ENCODE measurements at places on chromosomes 1 and 21. TPM values are rescaled to one million over a fixed set of nuclear protein-coding genes. Genes with fewer than 3 reads are reported as not detected.

DNA sequence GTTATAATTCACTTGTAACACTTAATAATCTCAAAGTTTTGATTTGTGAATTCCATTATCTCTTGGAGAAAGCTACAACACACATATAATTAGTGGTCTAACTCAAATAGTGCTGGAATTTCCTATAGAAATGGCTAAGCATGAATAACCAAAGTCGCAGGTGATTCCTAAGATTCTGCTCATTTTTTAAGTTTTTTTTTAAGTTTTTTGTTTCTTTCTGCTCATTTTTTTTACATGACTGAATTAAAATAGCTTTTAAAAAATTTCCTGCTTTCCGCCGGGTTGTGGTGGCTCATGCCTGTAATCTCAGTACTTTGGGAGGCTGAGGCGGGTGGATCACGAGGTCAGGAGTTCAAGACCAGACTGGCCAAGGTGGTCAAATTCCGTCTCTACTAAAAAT lies 90.4 kb downstream of the APP start:
- DNase-seq, result no peak
- no peaks in the 10 kb centered on the region for H3K36me3 ChIP-seq
- no peak overlapping the region for H3K27ac ChIP-seq
- no peaks in the 10 kb centered on the region for H3K4me1 ChIP-seq
- no peak overlapping the region for H3K4me3 ChIP-seq

DNA sequence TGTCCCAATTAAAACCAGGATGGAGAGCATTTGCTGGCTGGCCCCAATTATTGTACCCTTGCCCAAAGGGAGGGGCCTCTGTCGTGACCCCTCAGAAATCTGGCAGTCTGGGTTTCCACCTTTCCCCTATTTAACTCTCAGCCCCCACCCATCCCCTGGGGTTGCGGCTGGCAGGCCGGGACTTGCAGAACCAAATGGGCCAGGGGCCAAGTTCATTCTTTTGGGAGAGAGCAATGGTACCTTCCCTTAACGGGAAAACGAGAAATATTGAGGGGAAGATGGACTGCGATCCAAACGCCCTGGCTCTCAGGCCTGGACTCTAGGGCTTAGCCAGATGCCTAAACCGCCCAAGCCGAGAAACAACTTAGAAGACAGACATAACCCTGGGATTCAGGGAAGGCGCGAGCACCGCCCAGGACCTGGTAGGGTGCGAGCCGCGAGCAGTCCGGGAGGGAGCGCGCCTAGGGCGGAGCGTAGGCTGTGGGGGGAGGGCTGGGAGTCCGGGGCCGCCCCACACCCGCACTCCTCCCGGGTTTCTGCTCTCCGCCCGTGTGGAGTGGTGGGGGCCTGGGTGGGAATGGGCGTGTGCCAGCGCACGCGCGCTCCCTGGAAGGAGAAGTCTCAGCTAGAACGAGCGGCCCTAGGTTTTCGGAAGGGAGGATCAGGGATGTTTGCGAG lies at the start of gene SLC27A3:
Gene SLC27A3 (plus strand): TSS at position 628 of the 678 bp plus-strand sequence. CDS start 91 bp downstream, outside the sequence.
- H3K27me3 ChIP-seq, result no peaks in the 10 kb centered on the region
- H3K36me3 ChIP-seq, result peaks cover 43% of the 10 kb centered on the region
- no peak for DNase-seq
- peak within 1 kb of the TSS; percentile 57 for H3K4me3 ChIP-seq
- peaks cover 60% of the 10 kb centered on the region for H3K4me1 ChIP-seq

GRCh38 chr1:113872219-113872935 lies 865 bp upstream of the PTPN22 start:
- peak; percentile 84 for DNase-seq
- no peaks in the 10 kb centered on the region for H3K27me3 ChIP-seq

ST3GAL3 gene
- polyA plus RNA-seq, result 4.5 TPM

- DNase-seq, result no peak
- H3K4me1 ChIP-seq, result peaks cover 44% of the 10 kb centered on the region
- no peaks in the 10 kb centered on the region for H3K27me3 ChIP-seq
- H3K4me3 ChIP-seq, result no peak overlapping the region
- H3K36me3 ChIP-seq, result peaks cover 6% of the 10 kb centered on the region
These were observed 6.9 kb downstream of the MAPKAPK2 start for GRCh38 chr1:206691604-206692003.

DSCAM gene
- not detected for polyA plus RNA-seq

KRTAP13-2 gene
- polyA plus RNA-seq, result not detected

DNA sequence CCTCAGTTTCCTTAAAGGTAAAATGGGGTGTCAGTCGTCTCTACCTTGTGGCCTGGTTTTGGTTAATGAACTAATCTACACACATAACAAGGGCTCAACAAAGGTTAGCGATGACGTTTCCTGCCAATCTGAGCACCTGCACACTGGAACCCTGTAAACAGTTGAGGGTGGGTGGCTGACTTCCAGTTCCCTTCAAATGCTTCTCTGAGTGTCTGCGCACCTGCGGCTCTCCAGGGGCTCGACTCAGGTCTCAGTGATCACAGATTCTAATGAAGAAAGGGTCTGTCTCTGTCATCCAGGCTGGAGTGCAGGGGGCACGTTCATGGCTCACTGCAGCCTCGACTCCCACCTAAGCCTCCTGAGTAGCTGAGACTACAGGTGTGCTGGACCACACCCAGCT lies 3.3 kb upstream of the AGPAT3 start:
- no peaks in the 10 kb centered on the region for H3K27me3 ChIP-seq
- H3K27ac ChIP-seq, result no peak overlapping the region
- no peak overlapping the region for H3K4me3 ChIP-seq

DNA sequence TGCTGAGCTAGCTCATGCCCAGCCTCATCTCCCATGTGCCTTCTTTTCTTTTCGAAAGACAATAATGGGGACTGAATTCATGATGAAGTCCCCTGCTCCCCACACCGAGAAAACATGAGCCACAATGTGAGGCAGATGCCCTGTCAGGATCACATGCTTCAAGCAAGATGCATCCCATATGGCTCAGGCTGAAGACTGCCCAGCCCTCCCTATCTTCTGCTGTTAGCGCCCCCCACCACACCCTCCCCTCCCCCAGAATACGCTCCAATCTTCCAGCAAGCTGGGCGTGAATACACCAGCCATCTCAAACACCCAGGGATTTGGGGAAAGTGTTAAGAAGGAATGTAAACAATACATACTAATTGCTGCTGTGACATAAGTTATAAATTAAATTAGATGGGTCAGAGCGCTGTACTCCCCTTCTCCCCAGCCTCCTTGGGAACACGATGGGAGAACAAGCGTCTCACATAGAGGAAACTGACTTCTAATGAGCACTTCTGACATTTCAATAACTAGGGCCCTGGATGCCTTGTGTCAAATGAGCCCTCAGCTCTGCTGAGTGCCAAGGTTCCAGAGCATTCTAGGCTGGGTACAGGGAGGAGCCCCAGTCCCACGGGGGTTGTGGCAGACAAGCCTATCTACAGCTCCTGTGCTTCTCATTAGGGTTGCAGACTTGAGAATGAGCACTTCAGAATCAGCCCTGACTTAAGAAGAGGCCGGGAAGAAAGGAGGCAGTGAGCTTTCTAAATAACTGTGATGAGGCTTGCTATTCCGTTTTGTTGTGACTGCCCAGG lies 55.6 kb downstream of the TNR start:
- H3K27me3 ChIP-seq, result no peaks in the 10 kb centered on the region
- H3K36me3 ChIP-seq, result no peaks in the 10 kb centered on the region
- H3K4me1 ChIP-seq, result no peaks in the 10 kb centered on the region
- H3K4me3 ChIP-seq, result no peak overlapping the region

GRCh38 chr1:170301596-170301995 lies 155.8 kb downstream of the NTMT2 start:
- H3K4me1 ChIP-seq, result no peaks in the 10 kb centered on the region
- no peak overlapping the region for H3K27ac ChIP-seq
- H3K27me3 ChIP-seq, result no peaks in the 10 kb centered on the region

GRCh38 chr1:64569411-64569810 lies 99.5 kb downstream of the CACHD1 start:
- H3K36me3 ChIP-seq, result no peaks in the 10 kb centered on the region
- no peak overlapping the region for H3K27ac ChIP-seq
- H3K4me3 ChIP-seq, result no peak overlapping the region
- DNase-seq, result no peak

C1orf56 gene
- polyA plus RNA-seq, result 0.62 TPM

SYT2 gene
- polyA plus RNA-seq, result not detected

- no peak for DNase-seq
- H3K36me3 ChIP-seq, result no peaks in the 10 kb centered on the region
- H3K4me3 ChIP-seq, result no peak overlapping the region
- no peak overlapping the region for H3K27ac ChIP-seq
These were observed 148.3 kb downstream of the KCNJ6 start for GRCh38 chr21:37767984-37768383.

DNA sequence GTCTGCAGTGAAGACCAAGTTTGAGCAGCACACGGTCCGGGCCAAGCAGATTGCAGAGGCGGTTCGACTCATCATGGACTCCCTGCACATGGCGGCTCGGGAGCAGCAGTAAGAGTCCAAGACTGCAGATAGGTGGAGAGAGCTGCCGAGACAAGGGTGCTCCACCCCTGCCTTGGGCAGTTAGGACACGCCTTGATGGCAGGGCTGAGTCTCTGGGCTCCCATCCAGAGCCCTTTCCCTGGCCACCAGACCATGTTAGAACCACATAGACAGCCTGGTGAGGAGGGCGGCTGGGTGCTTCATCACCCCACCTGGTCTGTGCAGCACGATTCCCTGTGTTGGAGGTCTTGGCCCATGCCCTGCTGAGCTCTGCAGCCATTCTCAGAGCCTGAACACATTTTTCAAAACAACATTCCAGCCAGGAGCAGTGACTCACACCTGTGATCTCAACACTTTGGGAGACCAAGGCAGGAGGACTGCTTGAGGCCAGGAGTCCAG lies 17.3 kb upstream of the MIIP start:
- H3K4me3 ChIP-seq, result no peak overlapping the region
- H3K27me3 ChIP-seq, result no peaks in the 10 kb centered on the region

TAF12 gene
- 53.7 TPM for polyA plus RNA-seq

DNA sequence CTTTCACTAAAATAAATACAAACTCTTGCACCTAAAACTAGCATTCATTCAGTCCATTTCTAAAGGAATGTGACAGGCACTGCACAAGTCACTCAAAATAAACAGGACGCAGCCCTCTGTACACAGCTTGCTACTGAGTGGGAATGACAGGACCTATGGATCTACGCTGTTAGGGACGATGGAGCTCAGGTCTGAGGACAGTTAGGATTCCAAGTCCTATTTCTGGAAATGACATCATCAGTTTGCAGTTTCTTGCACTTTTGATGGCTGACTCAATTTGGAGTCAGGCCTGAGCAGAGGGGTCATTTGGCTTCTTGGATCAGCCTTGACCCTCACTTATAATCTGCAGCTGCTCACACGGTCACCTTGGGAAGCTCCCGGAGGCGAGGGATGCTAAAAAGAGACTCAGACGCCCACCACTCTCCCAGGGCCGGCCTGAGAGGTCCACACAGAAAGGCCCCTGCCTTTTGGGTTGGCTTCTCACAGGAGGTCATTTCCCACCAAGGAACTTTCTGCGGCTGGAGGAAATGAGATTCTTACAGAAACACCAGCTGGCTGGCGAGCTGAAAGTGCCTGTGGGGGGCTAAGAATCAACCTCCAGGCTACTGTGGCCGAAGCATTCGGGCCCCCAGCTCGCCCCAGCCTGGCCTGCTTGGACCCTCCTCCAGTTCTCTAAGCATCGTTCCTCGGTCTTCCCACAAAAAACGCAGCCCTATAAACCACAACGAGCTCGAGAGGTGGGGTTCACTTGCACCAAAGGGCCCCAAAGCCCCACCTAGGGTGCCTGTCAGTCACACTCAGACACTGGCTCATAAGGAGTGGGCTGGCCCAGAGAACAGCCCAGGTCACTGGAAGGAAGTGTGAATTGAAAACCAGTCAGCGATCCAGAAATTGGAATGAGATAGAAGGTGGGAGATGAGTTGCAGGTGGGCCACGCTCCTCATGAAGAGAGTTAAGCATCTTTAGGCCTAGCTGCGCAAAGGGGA lies 8.9 kb upstream of the PDE9A start:
- DNase-seq, result no peak
- H3K27me3 ChIP-seq, result no peaks in the 10 kb centered on the region
- no peak overlapping the region for H3K27ac ChIP-seq
- no peaks in the 10 kb centered on the region for H3K36me3 ChIP-seq
- no peak overlapping the region for H3K4me3 ChIP-seq
- no peaks in the 10 kb centered on the region for H3K4me1 ChIP-seq

STIL gene
- 0.16 TPM for polyA plus RNA-seq

ZNF697 gene
- 0.49 TPM for polyA plus RNA-seq

DRAXIN gene
- polyA plus RNA-seq, result 0.18 TPM

PIK3C2B gene
- polyA plus RNA-seq, result 1.4 TPM

KCNE1 gene
- polyA plus RNA-seq, result 3.2 TPM

CYB5RL gene
- polyA plus RNA-seq, result 3.0 TPM

- no peaks in the 10 kb centered on the region for H3K27me3 ChIP-seq
- peaks cover 27% of the 10 kb centered on the region for H3K36me3 ChIP-seq
- no peak overlapping the region for H3K27ac ChIP-seq
- no peak for DNase-seq
- H3K4me3 ChIP-seq, result no peak overlapping the region
These were observed 700 bp upstream of the CCDC28B start for GRCh38 chr1:32199717-32200072.

OR2T2 gene
- polyA plus RNA-seq, result not detected

NUF2 gene
- polyA plus RNA-seq, result 0.12 TPM

DNA sequence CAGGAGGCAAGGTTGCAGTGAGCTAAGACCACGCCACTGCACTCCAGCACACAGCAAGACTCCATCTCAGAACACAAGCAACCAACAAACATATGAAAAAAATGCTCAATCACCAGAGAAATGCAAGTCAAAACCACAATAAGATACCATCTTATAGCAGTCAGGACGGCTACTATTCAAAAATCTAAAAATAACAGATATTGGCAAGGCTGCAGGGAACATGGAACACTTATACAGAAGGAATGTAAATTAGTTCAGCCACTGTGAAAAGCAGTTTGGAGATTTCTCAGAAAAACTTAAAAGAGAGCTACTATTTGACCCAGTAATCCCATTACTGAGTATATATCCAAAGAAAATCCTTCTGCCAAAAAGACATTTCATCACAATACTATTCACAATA lies 27.6 kb upstream of the POGK start:
- H3K27me3 ChIP-seq, result no peaks in the 10 kb centered on the region
- no peaks in the 10 kb centered on the region for H3K36me3 ChIP-seq
- H3K4me1 ChIP-seq, result no peaks in the 10 kb centered on the region
- DNase-seq, result no peak

- DNase-seq, result no peak
- no peaks in the 10 kb centered on the region for H3K36me3 ChIP-seq
- peak overlapping the region; percentile 63 for H3K27ac ChIP-seq
- H3K4me1 ChIP-seq, result peaks cover 56% of the 10 kb centered on the region
These were observed 3.4 kb downstream of the DHRS3 start for GRCh38 chr1:12614402-12615158.

GRCh38 chr1:38261574-38261973 lies 215.0 kb upstream of the POU3F1 start:
- no peak for DNase-seq
- H3K36me3 ChIP-seq, result no peaks in the 10 kb centered on the region
- H3K4me3 ChIP-seq, result no peak overlapping the region

GRCh38 chr1:189970331-189971230 lies 507.1 kb downstream of the BRINP3 start:
- no peaks in the 10 kb centered on the region for H3K4me1 ChIP-seq
- no peak overlapping the region for H3K27ac ChIP-seq

GRCh38 chr1:26696654-26697430 lies 1.0 kb downstream of the ARID1A start:
- no peak overlapping the region for H3K27ac ChIP-seq
- peak overlapping the region; percentile 89 for H3K4me3 ChIP-seq
- no peak for DNase-seq
- no peaks in the 10 kb centered on the region for H3K36me3 ChIP-seq
- no peaks in the 10 kb centered on the region for H3K27me3 ChIP-seq

- peaks cover 15% of the 10 kb centered on the region for H3K27me3 ChIP-seq
- H3K36me3 ChIP-seq, result no peaks in the 10 kb centered on the region
- H3K4me3 ChIP-seq, result no peak overlapping the region
- H3K4me1 ChIP-seq, result peaks cover 29% of the 10 kb centered on the region
- H3K27ac ChIP-seq, result no peak overlapping the region
- DNase-seq, result no peak
These were observed 54.9 kb downstream of the MAB21L3 start for GRCh38 chr1:116166011-116166571.
